ENCODE measurements at places on chromosomes 16 and 17. TPM values are rescaled to one million over a fixed set of nuclear protein-coding genes. Genes with fewer than 3 reads are reported as not detected.

Gene PPP1R27
- 0.21 TPM for polyA plus RNA-seq

DNA sequence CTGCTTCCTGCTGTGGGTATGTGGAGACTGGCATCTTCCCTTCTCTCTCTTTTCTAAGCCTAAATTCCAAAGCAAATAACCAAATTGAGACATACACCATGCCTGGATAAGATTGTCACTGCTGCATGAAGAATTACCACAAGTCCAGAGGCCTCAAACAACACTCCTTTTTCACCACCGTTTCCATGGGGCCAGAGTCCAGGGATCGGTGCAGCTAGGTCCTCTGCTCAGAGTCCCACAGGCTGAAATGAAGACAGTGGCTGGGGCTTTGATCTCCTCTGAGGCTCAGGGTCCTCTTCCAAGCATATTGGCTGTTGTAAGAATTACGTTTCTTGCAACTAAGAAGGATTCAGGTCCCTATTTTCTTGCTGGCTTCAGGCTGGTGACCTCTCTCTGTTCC lies 130.4 kb downstream of the SLC39A11 start:
- peak; percentile 62 for DNase-seq
- H3K4me1 ChIP-seq = peaks cover 4% of the 10 kb centered on the region
- no peaks in the 10 kb centered on the region for H3K27me3 ChIP-seq
- no peak overlapping the region for H3K4me3 ChIP-seq
- peak overlapping the region; percentile 23 for H3K27ac ChIP-seq

Gene PGAP6
- polyA plus RNA-seq = 83.5 TPM

DNA sequence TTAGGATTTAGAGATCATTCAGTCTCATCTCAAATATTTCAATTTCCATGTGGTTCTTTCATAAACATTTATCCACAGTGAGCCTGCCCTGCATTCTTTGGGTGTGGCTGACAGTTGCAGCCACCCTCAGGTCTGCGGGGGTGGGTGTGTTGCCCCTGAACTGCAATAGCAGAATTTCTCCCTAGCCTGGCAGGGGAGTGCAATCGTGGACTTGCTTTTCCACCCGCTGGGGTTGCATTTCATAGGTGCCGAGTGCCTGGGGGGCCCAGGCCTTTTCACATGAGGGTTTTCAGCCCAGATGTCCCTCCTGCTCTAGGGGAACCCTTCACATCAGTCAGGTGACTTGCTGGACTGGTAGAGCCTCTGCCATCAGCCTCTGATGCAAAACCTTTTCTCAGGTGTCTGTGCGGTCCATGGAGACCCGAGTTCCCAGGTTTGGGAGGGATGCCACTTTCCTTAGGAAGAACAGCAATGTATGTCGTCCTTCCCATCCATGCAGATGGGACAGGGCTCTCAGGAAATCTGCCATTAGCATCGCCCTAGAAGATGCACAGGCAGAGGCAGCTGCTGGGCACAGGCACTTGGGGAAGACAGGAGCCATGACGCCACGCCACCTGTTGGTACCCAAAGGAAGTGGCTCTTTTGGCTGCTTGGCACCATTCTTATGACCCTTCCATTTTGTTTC lies 2.4 kb upstream of the USP36 start:
- H3K36me3 ChIP-seq = no peaks in the 10 kb centered on the region
- no peak for DNase-seq
- no peaks in the 10 kb centered on the region for H3K27me3 ChIP-seq
- H3K4me3 ChIP-seq = no peak overlapping the region
- H3K4me1 ChIP-seq = peaks cover 19% of the 10 kb centered on the region

Gene PLEKHG4
- 9.2 TPM for polyA plus RNA-seq

DNA sequence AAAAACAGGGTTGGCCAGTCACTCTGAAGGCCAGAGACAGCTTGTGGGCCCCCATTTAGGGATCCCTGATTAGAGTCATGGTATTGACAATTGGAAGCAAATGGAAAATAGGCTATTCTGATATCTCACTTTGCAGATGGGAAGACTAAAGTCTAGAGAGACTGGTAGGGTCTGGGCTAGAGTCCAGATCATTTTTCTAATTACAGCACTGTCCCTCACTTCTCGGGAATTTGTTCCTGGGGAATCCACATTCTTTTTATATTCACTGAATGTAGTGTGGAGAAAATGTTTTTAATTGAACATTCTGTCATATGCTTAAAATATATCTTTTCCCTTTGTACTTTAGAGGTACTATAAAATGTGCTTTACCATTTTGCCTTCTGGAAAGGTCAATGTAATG lies 1.1 kb downstream of the KATNIP start:
- peaks cover under 1% of the 10 kb centered on the region for H3K36me3 ChIP-seq
- H3K4me1 ChIP-seq = peaks cover 12% of the 10 kb centered on the region
- DNase-seq = no peak
- H3K4me3 ChIP-seq = no peak overlapping the region

Gene SMIM36
- polyA plus RNA-seq = not detected

Gene SPIRE2
- 55.2 TPM for polyA plus RNA-seq

- DNase-seq = peak; percentile 32
- no peak overlapping the region for H3K27ac ChIP-seq
- H3K4me1 ChIP-seq = no peaks in the 10 kb centered on the region
- H3K36me3 ChIP-seq = no peaks in the 10 kb centered on the region
Measured at GRCh38 chr16:24700549-24701392, 28.7 kb upstream of the TNRC6A start.

DNA sequence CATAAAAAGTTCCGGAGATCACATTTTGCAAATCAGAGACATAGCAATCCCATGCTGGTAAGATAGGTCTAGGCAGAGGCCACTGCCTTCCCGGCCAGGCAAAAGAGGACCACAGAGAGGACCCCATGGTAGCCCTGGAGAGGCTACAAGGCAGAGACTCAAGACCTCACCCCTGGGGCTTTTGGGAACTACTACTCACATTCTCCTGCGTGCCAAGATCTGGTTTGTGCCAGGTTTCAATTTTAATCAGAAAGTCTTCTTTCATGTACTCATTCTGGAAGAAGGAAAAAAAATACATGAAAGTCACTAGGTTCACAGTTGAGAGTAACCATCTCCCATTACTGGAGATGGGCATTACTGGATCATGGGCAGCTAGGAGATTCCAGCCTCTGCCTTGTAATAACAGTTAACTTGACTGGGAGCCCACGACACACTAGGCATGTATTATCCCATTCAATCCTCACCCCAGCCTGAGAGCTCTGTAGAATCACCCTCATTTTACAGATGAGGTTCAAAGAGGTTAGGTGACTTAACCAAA lies 21.2 kb downstream of the PITPNA start:
- no peak for DNase-seq
- peaks cover 26% of the 10 kb centered on the region for H3K4me1 ChIP-seq
- H3K36me3 ChIP-seq = peaks cover 76% of the 10 kb centered on the region
- H3K27me3 ChIP-seq = no peaks in the 10 kb centered on the region
- no peak overlapping the region for H3K4me3 ChIP-seq
